ENCODE measurements at places on chromosomes 7 and 10.

- no peak for DNase-seq
These were observed 109.2 kb downstream of the EPC1 start for GRCh38 chr10:32237644-32238345.

DNA sequence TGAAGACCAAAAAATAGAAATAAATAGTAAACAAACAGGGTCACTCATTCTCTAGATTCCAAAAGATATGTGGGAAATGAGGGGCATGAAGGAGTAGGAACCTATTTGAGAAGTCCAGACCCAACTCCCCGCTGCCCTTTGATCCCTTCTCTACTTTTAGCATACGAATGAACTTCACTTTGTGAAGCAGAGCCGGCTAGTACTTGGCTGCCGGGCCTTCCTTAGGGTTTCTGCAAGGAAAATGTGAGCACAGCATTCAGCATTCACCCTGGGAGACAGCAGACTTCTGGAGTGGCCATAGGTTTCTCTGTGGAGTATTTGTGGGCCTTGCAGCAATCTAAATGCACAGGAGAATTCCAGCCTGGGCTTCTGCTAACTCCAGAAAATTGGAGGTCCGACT, 76.3 kb upstream of the PRKAR2B start:
- DNase-seq, result no peak

DNA sequence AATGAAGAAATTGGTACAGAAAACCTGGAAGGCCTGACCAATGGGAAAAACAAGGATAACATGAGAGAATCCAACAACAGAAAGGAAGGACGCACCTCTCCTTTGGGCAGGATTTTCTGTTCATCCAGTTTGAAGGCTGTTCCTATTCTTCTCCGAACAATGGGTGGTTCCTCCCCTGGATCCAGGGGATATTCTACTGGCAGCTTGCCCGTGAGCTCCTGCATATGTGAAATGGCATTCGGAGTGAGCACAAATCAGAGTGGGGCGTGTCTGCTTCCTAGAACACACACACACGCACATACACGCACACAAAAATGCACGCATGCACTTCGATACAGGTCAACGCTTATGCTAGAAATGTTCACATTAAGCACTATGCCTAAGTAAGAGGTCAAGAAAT, 83.5 kb downstream of the PRPF18 start:
- DNase-seq, result no peak

- DNase-seq, result no peak
These were observed 5.7 kb downstream of the UBE2H start for GRCh38 chr7:129947049-129947448.

DNA sequence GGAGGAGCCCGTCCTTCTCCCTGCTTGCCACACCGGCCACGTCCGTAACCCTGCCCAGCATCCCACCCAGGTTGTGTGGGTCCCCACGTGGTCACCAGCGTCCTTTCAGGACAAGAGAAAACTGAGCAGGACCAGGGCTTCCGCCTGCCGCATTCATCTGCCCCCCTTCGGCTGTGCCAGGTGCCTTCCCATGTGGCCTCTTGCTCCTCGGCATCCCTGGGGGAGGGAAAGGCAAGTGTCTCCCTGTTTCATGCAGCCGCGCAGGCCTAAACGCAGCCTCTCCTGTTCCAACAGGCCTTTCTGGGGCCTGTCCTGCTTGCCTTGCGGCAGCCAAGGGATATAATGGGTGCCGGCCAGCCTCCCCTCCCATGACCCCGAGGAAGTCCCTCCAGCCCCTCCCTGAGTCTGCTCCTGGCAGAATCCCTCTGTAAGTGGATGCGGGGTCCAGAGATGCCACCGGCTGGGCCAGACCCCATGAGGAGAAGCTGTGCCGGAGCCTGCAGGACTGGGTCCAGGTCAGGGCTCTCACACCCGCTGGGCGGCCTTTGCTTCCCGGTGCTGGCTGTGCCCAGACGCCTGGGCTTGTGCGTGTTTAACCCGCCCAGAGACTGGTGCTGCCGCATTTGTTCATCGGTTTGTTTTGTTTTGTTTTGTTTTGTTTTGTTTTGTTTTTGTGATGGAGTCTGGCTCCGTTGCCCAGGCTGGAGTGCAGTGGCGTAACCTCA, 23.1 kb downstream of the SHH start:
- no peak for DNase-seq

DNA sequence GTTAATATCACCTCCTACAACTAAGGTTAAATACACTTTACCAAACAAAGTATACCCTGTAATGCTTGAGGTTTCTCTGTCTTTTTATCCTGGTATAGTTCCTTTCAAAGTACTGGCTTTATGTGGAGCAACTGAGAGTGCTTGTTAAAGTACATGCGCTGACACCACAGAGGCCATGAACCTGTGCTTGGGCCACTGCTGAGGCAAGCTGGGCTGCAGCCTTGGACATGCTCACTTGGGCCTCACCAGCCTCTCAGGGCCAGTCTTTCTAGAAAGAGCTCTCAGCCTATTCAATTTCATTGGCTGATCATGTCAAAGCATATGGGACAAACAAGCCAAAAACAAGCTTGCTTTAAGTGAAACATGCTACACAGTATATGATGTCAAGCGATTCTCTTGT, 126.1 kb upstream of the DNAJB12 start:
- DNase-seq, result no peak

GRCh38 chr7:3092468-3092867, 48.8 kb upstream of the CARD11 start:
- DNase-seq, result peak; percentile 53

DNA sequence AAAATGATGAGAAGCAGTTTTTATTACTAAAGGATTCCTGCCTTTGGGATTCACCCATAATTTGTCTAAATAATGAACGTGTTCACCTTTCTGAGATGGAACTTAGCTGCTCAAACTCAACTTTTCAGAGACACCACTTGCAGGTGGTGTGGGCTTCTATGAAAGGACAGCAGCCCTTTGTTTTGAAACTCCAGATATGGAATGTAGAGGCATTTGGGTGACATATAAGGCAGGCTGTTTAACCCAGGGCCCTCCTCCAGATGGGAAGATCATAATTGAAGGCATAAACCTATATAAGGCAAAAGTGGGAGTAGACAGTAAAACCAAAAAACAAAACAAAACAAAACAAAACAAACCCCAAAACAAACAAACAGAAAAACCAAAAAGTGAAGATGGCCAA, 11.9 kb upstream of the HUS1 start:
- no peak for DNase-seq

- no peak for DNase-seq
These were observed 162.1 kb downstream of the JAZF1 start for GRCh38 chr7:28018446-28018845.

GRCh38 chr7:135320268-135320667, 86.6 kb downstream of the STRA8 start:
- DNase-seq, result no peak

All from stimulated activated CD4-positive, alpha-beta T cell treated with anti-CD3 and anti-CD28 coated beads, Interleukin-15, amount 100 ng/mL, for 48 hours (primary cell).